ENCODE measurements at places on chromosomes 5 and 9.

DNA sequence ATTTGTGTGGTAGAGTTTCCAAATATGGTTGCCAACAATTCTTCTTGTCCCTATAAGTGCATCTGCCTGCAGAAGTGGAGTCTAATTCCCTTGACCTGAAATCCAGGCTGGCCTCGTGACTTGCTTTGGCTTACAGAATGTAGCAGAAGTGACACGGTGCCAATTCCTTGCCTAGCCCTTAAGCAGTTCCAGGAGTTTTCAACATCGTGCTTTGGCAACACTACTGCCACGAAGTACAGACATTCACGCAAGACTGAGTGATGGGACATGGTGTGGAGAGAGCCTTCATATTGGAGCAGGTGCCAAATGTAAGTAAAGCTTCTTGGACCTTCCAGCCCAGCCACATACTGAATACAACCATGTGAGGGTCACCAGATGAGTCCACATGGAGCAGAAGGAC is 92.9 kb upstream of the NEK6 start:
- no peak for DNase-seq

DNA sequence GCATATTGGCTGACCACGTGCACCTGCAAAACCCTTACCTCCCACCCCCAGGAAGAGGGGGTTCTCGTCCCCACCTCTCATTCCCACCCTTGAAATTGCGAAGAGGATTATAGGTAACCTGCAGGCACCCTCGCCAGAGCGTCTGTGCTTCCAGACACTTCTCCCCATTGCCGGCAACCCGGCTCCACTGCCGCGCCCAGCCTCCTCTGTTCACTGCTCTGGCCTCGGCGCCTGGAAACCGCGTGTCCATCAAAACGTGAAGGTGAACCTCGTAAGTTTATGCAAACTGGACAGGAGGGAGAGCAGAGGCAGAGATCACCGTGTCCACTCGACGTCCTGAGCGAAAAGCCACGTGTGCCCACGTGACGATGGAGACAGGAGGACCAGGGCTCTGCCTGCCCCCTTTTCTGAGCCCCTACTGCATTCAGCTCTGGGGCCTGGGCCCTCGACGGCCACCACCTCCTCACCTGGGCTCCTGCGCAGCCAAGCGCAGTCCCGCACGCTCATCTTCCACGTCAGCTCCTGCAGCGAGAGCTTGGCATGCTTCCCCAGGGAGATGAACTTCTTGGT is 1.9 kb downstream of the TERT start:
- DNase-seq, result no peak

DNA sequence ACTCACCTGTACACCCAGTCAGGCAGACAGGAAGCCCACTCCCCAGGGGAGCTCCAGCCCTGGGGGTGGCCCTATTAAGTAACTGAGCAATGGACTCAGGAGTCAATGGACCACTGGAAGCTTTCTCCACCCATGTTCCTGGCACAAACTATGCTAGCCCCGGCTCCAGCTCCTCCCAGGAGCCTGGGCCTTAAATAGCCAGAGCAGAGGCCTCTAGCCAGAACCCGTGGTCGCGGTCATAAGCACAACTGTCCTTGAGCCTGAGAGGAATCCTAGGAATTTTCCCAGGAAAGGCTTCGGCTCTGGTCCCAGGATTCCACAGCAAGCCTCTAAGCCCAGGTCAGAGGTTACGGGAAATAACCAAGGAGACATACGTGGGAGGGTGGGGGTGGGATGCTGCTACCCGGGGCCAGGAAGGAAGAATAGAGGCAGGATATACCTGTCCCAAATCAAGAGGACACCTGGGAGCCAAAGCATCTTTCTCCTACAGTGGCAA is 5.5 kb downstream of the SEPTIN8 start:
- no peak for DNase-seq

DNA sequence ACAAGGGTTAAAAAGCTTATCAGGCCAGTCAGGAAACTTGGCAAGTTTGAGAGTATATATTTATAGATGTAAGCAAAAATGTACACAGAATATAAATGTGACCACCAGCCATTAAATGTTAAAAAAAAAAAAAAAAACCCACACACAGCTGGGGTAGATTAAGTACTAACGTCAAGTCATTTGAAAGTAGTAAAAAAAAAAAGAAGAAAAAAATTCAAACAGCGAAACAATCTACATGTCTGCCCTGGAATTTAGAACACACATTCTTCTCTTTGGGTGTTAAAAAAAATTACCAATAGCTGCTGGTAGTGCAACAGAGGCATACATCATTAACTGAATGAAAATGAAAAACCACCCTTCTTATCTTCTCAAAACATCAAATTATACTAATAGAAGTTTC is 269.7 kb downstream of the MLLT3 start:
- DNase-seq, result no peak

GRCh38 chr9:36739373-36740116 is 166.8 kb downstream of the MELK start:
- no peak for DNase-seq

DNA sequence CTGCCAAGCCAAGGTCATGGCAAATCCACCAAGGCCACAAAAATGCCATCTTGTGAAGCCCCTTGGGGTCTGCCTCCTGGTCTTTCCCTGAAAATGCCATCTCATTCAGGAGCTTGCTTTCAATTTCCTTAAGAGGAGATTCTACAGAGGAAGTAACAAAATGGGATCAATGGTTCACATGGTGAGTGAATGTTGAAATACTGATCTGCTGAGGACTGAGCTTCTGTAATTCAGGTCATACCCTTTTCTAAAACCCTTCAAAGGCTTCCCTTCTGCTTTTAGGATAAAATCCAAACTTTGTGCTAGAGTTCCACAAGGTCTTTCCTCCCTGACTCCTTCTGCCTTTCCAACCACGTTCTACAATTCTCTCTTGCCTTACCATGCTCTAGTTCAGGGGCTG is 24.7 kb upstream of the NR3C1 start:
- DNase-seq, result no peak

- DNase-seq, result no peak
These were observed 65.4 kb upstream of the DMRT1 start for GRCh38 chr9:776086-776485.

DNA sequence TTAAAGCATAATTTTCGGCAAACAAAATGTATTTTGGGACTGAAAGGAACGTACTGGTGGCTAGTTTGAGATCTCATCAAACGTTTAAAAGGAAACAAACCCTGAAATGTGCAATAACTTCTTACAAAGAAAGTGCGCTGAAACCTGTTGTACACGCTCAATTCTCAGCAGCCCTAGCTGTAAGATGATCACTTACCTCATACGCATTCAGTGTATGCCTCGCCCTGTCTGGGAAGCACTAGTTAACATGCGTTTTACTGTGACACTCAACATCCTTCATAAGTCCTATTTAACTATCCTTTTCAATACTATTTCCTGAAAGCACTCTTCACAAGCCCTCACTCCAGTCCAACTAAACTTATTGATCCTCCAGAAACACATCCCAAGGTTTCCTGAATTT is 485.0 kb upstream of the EDIL3 start:
- no peak for DNase-seq
